ENCODE measurements at places on chromosomes 2 and 18.
A peak's percentile ranks its signal among the peaks of the same experiment; 100 is the strongest.

- no peak for ATAC-seq
These were observed 49.2 kb downstream of the MYOM1 start for GRCh38 chr18:3170441-3171161.

DNA sequence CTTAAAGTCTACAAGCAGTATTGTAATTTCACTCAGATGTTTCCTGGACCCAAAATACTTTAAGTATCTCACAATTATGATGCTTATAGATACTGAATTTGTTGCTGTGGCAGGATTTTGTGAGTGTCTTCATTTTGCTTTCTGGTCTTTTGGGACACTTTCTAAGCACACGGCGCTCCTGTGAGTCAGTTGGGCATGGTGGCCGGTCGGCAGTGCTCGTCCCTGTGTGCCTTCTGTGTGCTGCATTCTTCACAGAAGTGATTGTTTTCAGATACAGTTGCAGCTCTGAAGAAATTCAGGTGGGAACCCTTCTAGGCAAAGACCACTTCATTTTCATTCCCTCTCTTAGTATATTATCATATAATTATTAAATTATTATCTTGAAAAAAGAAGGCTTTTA lies 273.3 kb downstream of the ZNF407 start:
- no peak for ATAC-seq

- ATAC-seq = peak; percentile 32
These were observed 85.8 kb downstream of the UXS1 start for GRCh38 chr2:106108351-106108750.

GRCh38 chr18:76658627-76659026 lies 163.6 kb upstream of the ZNF516 start:
- no peak for ATAC-seq

DNA sequence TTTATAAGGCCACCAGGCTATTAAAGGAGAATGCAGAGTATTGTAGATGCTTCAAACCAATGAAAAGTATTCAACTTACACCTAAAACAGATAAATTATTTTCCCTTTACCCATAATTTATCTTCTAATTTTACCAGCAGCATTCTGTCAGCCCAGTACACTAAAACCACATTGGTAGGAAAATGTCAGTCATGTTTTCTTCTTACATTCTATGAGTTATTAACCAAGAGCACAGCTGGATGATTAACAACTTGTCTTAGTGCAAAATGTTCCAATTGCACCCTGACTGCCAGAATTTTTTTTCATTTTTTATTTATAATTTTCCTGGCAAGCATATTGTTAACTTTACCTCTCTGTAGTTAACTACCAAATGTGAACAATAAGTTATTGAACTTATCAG lies 79.0 kb upstream of the WDR75 start:
- no peak for ATAC-seq

Measured in gastroesophageal sphincter (tissue), 4 donors.